ENCODE measurements at places on chromosomes 11 and 22.

- no peak for DNase-seq
Measured at GRCh38 chr22:43114958-43115357, 4.4 kb downstream of the BIK start.

- no peak for DNase-seq
Measured at GRCh38 chr11:115080923-115081680, 402.8 kb downstream of the NXPE2 start.

DNA sequence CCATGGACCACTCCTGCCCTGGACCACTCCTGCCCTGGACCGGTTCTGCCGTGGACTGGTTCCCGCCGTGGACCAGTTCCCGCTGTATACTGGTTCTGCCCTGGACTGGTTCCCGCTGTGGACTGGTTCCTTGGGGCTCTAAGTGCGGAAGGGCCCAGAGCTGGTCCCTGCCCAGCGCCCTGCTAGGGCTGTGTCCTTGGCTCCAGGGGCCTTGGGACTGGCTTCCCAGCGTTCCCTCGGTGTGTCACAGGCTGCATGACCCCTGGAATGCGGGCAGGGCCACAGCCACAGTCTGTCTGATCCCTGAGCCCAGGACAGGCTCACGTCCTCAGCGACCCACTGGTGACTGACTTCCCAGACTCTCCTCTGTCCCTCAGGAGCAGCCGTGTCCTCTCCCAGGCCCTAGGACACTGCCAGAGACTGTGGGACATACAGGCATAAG is 412.2 kb downstream of the TBC1D22A start:
- DNase-seq, result no peak

DNA sequence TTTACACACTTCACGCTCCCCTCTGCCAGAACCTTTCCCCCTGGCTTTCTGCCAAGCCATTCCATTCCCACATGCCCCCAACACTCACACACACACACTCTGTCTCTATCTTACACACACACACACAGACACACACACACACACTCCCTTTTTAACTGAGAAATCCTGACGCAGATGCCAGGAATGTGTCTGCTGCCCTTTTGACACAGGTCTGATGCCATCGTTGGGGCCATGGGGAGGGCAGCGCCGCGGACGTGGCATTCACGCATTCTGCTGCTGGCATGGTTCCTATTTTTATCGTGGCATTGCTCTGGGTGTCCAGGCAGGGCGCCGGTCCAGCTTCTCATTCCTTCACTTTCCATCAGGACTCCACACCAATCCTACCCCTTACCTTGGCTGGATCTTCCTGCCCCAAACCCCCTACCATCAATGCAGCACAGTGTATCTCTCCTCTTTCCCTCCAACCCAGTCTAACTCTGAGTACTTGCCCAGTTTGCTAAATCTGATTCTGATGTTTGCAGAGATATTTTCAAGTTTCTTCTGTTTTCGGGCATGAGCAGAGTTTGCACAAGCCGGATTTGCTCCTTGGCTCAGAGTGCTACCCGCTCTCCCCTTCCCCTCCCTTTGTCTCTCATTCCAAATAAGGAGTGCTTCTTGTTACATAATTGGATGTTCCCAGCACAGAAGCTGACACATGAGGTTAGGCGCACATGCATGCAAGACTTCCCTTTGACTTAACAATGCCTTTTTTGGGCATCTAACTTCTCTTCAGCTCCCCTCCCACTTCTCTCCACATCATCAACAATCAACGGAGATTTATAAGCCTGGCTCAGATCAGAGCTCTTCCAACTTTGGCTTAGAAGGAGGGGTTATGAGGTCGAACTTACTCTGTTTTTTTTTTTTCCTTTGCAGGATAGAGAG is 18.8 kb downstream of the SNX19 start:
- no peak for DNase-seq

DNA sequence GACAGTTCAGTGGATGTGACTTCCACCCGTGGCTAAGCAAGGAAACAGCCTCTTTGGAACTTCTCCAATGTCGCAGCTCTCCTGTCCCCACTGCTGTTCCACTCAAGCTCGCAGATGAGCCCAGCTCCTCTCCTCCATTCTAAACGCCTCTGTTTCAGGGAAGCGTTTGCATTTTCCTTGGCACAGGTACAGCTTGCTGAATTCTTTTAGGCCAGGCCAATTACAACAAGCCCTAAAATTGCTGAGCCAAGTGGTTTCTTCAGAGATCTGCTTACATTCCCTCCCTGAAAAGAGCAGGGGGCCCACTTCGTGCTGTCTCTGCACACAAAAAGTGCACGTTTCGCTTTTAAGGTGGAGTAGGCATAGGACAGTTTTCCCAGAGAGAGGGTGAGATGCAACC is 91.5 kb upstream of the BLID start:
- DNase-seq, result no peak

- DNase-seq, result no peak
Measured at GRCh38 chr11:2777386-2777785, 77.6 kb upstream of the KCNQ1OT1 start.

GRCh38 chr11:36265793-36266628 is 23.2 kb downstream of the COMMD9 start:
- peak; percentile 29 for DNase-seq

- no peak for DNase-seq
Measured at GRCh38 chr11:101474666-101475065, 109.1 kb downstream of the TRPC6 start.

GRCh38 chr11:10502065-10502680 is 38.8 kb downstream of the RNF141 start:
- DNase-seq, result no peak

DNA sequence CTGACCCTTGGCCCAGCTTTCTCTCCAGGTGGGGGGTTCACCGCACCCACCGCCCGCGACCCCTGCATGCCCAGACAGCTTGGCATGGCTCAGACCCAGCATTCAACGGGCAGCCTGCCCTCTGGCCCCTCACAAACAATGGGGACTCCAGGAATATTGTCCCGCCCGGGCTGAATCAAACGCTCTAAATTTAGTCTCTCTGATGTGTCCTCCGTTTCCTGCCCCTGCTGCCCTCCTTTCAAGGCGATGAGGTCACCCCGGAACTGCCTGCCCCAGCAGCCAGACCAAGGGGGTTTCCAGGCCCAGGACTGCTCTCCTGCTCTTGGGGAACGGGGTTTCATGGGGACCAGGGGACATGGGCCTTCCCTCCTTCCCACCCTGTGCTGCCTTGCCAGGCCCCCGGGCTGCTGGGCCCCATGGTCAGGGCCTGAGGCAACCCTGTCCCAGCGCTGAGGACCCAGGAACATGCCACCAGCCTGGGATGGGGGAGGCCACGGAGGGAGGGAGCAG is 10.1 kb upstream of the PDGFB start:
- DNase-seq, result peak; percentile 55

DNA sequence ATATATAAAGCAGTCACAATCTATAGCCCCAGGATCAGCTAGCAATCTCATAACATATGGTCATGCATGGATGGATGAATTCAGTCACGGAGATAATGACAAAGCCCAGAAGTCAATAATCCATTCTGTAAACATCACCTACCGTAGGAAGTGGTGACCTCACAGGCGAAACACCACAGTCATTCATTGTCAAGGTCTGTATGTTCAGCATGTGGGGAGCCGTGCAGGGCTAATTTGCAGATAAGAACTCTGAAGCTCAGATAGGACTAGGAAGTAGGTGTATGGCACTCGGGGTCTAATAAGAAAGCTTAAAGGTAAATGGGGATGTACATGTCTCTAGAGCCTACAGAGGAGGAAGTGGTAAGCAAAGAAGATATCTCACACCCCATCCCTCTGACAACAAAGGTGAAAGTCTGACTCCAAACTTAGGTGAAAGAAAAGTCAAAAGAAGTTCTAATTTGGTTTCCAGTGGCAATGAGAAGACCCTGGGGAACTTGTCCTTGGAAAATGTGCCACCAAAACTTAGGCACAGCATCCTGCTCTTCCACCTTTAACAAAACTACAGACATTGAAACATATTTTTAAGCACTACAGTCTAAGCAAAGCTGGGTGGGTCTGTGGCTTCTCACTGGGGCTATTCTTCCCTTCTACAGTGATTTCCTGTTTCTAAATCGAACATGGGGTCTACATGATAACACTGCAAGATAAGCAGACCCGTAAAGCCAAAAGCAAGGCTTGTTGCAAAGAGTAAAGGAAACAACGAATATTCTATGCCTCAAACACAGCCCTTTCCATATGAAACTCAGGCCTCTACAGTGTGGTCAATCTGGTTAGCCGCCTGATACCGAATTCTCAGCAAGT is 5.2 kb downstream of the CRTAM start:
- DNase-seq, result no peak

DNA sequence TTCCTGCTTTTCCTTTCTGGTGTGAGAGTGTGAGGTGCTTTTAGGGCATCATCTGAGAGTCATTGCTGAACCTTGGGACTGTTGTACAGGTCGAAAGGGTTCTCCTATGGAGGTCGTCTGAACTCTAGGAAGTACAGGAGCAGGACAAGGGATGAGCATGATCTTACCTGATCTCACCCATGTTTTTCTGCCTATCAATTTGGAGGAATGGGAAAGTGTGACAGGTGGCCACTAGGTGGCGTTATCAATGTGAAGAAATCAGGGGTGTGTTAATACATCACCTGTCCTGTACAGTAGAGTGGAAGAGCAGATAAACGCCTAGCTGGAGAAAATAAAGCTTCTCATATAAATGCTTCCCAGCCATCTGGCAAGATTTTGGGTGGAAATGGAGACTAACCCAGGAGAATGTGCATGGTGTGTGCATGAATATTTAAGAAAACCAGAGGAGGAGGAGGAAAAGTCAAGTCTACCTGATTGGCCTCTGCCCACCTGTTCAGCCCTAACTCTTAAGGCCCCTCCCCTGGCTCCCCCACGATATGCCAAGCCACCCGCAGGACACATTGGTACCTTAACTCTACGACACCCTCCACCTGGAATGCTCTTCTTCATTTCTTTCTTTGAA is 72.0 kb upstream of the NARS2 start:
- DNase-seq, result peak; percentile 9

GRCh38 chr11:10042699-10043098 is 251.3 kb downstream of the SBF2 start:
- DNase-seq, result no peak

GRCh38 chr22:32612834-32613233 is 138.2 kb downstream of the FBXO7 start:
- no peak for DNase-seq

- DNase-seq, result no peak
Measured at GRCh38 chr11:10645212-10645795, 48.3 kb downstream of the IRAG1 start.

- DNase-seq, result no peak
Measured at GRCh38 chr22:37199760-37200108, 11.7 kb upstream of the C1QTNF6 start.

DNA sequence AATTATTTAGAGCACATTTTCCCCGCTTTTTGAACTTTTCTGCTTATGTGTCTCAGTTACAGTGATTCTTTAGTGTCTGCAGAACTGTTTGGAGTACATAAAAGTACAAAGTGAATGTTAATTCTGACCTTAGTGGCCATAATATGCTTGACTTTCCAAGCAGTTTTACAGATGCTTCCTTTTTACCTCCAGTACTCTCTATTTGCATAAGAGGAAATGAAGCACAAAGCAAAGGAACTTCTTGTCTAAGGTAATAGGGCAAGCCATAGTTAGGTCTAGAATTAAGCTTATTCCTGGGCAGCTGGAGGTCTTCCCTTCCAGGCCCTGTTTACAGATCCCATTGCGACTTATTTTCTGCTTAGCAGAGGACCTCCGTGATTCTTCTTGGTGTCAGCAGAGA is 3.6 kb downstream of the GTPBP1 start:
- no peak for DNase-seq

- no peak for DNase-seq
Measured at GRCh38 chr11:67652965-67653845, 2.7 kb upstream of the ACY3 start.

GRCh38 chr11:84241343-84242131 is 955.4 kb upstream of the CCDC90B start:
- no peak for DNase-seq

GRCh38 chr11:73203322-73203721 is 14.8 kb upstream of the P2RY2 start:
- DNase-seq, result no peak

GRCh38 chr11:118202599-118203422 is 22.0 kb downstream of the JAML start:
- DNase-seq, result peak; percentile 60

All from effector memory CD4-positive, alpha-beta T cell (primary cell).